ENCODE measurements at places on chromosomes 7 and 10.

- no peak for DNase-seq
These were observed 28.0 kb downstream of the SIRT1 start for GRCh38 chr10:67912331-67912946.

DNA sequence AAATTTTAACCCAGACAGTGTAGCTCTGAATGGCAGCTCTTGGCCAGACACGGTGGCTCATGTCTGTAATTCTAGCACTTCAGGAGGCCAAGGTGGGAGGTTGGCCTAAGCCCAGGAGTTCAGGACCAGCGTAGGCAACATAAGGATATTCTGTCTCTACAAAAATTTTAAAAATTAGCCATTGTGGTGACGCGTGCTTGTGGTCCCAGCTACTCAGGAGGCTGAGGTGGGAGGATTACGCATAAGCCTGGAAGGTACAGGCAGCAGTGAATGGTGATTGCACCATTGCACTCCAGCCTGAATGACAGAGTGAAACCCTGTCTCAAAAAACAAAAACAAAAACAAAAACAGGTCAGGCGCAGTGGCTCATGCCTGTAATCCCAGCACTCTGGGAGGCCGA, 50.0 kb downstream of the SUFU start:
- no peak for DNase-seq

DNA sequence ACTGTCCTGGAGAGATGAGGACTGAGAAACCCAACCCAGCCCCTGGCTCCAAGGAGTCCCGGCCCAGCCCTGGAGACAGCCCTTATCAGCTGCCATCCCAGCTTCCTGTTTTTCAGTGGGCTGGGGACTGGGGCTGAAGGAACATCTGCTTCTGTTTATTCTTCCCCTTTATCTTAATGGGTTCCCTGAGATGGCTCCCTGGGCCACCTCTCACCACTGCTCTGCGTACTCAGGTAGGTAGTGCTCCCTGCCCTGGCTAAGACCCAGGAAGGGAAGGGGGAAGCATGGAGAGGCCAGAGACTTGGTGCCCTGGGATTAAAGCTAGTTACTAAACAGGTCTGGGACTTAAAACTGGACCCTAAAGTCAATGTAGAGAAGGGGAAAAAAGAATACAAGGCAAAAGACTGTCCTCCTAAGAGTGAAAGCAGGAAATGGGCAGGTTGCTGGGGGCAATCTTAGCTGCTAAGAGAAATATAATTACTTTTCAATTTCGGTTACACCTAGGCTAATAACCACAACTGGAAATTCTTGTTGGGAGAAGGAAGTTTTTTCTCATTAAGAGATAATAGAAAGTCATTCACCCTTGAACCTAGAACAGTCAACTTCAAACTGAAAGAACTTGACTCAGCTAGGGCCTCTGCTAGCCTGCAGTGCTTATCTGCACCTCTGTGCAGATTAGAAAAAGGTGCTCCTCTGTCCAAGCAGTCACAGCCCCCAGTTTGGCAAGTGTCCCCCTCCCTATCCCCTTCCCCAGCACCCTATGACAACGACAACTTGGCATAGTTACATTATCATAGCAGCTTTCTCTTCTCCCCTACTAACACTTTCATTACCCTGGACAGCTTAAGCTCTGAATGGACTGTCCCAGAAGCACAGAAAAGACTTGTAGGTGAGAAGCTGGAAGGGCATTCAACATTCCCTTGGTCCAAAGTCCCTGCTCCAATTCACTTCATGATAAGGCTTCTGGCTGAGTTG, 65.6 kb upstream of the KDM7A start:
- no peak for DNase-seq

DNA sequence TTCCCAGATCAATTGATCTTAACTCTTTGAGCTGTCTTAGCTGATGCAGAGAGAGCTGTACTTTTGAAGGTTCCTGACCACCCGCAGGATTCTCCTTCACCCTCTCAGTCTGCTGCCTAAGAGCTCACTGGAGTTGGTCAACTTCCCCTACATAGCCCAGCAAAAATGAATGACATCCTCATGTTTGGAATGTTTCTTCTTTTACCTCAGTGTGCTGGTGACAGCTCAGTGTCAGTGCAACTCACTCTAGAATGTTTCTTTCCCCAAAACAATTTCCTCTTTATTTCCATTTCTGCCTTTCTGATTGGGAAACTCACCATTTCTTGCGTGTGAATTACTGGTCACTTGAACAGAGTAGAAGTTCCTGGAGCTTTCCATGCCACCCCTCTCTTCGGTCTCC, 48.7 kb downstream of the LSMEM1 start:
- DNase-seq = no peak

- DNase-seq = no peak
These were observed 187.8 kb downstream of the PPP1R17 start for GRCh38 chr7:31874631-31875386.

DNA sequence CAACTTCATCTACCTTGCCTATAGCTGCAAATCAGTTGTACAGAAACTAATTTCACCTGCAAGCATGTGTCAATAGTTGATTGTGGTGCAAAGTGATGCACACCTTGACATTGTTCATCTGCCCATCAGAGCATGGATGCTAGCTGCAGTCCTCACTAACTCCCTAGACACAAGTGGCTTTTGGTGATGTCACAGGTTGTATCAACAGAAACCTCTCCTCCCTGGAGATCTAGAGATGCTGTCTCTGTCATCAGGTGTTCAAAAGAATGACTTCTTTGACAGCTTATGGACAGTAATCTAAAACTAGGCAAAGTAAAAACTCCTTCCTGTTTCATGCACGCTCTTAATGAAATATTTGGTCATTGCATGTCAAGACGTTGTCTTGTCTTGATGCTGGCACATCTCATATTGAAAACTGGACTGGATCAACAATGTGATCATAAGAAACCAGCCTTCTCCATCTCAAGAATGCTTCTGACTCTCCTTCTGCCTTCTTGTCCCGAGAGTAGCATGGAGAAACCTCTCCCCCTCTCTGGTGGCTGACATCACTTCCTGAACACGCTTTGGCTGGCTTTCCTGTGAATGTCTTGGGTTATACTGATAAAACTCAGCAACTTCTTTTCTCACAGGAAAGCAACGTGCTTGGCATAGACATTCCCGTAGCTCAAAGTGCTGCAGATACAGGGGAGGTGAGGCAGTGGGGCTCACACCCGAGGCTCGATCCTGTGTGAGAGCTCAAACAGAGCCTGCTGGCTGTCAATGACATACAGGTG, 176.2 kb upstream of the CDCA7L start:
- DNase-seq = no peak

DNA sequence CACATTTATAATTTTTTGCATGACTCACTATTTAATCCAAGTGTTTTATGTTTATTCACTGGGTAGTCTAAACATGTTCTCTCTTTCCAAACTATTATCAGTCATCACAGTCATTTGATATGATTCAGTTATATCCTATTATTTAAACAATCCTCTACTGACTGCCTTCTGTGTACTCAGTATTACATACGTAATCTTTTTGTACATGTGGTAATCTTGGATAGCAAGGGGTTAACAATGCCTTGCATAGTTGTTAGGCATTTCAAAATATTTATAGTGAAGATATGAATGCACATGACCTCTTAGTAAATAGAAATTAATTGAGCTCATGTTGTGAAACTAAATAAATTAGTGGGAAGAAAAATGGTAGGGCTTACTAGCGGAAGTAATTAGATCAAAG, 379.4 kb upstream of the KIAA1217 start:
- DNase-seq = no peak

- no peak for DNase-seq
These were observed 187.2 kb upstream of the CXCL12 start for GRCh38 chr10:44572146-44572545.

- DNase-seq = no peak
These were observed 144.6 kb upstream of the MDFIC start for GRCh38 chr7:114777288-114777687.

DNA sequence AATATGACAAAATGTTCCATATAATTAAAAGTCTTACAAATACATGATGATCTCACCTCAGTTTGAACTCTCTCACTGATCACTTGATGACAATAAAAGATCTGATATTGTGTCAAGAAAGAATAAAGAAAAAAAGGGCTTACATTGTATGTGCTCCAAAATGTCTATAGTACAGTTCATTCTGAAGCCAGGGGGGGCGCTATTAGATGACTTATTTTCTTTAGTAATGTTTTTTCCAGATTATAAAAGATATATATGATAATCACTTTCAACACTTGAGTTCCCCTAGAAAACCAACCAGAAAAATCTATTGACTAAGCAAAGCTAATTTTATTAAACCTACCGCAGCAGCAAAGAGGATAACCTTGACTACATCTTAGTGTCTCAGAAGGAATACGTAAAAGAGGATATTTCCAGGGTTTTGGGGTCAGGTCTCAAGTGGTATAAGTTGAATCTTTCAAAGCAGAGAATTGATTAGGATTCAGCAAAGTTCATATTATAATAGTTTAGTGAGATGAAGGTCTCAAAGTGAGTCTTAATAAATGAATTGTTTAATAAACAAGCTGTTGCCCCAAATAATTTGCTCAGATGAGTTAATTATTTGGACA, 55.8 kb downstream of the PTN start:
- DNase-seq = no peak

- no peak for DNase-seq
These were observed 28.6 kb downstream of the KAT6B start for GRCh38 chr10:74855027-74855426.

- DNase-seq = no peak
These were observed 19.6 kb upstream of the INPP5A start for GRCh38 chr10:132517951-132518521.

DNA sequence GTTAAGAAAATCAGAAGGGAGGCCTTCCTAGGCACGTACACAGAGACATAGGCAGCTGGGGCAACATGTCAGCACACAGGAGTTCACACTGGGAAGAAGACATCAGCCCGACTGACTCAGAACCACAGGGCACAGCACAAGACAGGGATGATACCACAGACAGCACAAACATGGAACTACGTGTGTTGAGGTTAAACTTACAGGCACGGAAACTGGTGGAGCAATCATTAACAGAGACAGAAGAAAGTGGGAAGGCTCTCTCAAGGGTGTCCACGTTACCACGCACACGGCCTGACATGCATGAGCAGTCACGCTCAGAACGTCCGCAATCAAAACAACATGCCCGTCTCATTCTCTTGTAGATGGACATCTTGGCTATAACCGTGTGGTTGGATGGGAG, 636.4 kb downstream of the KCNMA1 start:
- no peak for DNase-seq

GRCh38 chr10:106133451-106133850, 1031.1 kb downstream of the SORCS1 start:
- no peak for DNase-seq

DNA sequence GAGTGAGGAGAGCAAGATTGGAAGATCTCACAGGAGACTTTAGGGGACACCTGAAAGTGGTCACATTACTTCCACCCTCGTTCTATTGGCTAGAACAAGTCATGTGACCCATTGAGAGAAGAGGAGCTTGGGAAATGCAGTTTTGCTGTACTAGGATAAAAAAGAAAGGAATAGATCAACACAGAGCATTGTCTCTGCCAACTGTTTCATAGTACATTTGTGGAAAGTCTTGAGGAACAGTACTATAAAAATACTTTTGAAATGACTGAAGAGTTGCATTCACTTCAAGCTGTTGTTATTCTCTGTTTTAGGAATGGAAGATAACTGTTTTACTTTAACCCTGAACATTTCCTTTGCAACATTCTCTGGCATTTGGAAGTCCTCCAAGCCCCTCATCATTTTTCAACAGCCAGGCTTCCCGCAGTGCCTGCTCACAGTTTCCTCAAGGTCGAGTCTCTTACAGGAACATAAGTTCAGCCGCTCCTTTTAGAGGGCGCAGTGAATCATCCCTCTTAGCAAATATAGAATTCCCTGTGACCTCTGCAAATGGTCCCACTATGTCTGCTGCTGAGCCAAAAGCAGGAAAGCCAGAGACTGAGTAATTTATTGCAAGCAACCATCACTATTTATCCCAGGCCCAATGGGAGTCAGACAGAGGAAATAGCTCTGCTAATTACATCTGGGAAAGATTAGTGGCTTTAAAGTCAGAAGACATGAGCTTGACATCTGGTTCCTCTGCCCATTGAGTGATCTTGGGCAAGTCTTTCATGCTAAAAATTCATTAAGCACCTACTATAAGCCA, 40.7 kb downstream of the MRPL32 start:
- DNase-seq = no peak

GRCh38 chr10:77553311-77553710, 84.3 kb downstream of the KCNMA1 start:
- DNase-seq = no peak

DNA sequence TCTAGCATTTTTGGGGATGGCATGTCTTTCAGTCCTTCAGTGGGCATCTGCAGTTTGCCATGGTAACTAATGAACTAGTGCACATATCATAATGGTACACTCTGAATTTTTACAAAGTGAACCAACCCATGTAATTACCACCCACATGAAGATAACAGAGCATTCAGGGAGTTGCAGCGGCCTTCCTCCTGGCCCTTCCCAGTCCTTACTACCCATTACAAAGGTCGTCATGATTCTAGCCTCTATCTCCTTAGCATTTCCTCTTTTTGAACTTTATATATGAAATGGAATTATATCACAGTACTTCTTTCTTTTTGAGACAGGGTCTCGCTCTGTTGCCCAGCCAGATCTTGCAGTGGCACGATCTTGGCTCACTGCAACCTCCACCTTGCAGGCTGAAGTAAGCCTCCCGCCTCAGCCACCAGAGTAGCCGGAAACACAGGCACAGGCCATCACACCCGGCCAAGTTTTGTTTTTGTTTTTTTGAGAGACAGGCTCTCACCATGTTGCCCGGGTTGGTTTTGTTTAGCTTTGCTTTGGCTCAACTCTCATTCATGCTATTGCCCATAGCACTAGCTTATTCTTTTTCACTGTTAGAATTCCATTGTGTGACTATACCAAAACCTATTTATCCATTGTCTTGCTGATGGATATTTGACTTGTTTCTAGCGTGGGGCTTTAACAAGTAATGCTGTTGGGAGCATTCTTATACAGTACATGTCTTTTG, 79.2 kb downstream of the APBB1IP start:
- DNase-seq = no peak

Measured in stimulated activated CD4-positive, alpha-beta T cell treated with anti-CD3 and anti-CD28 coated beads, Interleukin-4, amount 100 ng/mL, for 4 hours (primary cell).